ENCODE measurements at places on chromosomes 16 and 17.

GRCh38 chr17:65630502-65630901, 69.1 kb upstream of the AXIN2 start:
- no peak for DNase-seq

GRCh38 chr16:47905771-47906170, 250.0 kb downstream of the ABCC12 start:
- DNase-seq: no peak

GRCh38 chr16:57531635-57532265, 4.6 kb downstream of the CCDC102A start:
- DNase-seq: no peak

- DNase-seq: no peak
Measured at GRCh38 chr16:1427473-1428461, 3.1 kb upstream of the PERCC1 start.

GRCh38 chr16:3998793-3999478, 117.3 kb downstream of the ADCY9 start:
- DNase-seq: no peak

GRCh38 chr16:49620869-49621240, 235.1 kb downstream of the ZNF423 start:
- no peak for DNase-seq

DNA sequence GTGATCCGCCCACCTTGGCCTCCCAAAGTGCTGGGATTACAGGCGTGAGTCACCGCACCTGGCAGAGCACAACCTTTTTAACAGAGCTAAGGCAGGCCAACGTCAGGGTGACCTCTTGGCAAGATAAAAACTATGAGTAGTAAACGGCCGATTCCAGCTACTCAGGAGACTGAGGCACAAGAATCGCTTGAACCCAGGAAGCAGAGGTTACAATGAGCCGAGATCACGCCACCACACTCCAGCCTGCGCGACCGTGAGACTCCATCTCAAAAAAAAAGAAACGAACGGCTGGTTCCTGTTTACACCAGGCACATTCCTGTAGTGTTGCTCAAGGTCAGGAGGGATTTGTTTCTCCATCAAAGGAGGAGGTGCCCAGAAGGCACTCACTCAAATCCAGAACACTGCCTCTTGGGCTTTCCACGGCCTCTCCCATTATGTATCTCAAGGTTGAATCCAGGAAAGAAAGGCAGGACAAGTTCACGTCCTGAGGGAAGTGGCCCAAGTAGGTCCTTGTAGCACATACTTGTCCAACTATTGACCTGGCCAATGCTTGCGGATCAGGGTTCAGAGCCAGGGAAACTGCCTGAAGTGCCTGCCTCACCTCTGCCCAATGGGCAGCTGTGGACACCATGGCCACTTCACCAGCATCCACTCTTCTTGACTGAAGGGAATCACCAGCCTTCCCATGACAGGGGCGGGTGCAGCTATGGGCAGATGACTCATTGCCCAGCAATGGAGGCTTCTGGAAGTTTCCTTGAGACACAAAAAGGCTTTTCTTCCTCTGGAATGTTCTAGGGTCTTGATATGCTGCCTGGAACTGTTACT, 13.5 kb downstream of the KNOP1 start:
- no peak for DNase-seq

DNA sequence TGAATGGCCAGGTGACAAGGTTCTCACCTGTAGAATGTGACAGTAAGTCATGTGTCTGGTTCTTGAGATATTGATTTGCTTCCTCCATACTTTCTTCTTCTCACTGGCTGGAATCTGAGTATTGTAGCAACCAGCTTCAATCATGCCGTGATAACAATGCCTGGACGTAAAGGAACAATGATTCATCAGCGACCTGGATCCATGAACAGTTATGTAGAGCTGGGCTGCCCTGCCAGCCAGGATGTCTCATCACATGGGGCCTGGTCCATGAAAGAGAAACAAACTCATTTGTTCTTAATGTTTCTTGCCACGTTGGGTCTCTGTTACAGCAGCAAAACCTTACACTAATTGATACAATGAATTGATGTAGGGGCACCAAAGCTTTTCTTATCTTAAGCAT, 627.2 kb downstream of the TOX3 start:
- DNase-seq: no peak

DNA sequence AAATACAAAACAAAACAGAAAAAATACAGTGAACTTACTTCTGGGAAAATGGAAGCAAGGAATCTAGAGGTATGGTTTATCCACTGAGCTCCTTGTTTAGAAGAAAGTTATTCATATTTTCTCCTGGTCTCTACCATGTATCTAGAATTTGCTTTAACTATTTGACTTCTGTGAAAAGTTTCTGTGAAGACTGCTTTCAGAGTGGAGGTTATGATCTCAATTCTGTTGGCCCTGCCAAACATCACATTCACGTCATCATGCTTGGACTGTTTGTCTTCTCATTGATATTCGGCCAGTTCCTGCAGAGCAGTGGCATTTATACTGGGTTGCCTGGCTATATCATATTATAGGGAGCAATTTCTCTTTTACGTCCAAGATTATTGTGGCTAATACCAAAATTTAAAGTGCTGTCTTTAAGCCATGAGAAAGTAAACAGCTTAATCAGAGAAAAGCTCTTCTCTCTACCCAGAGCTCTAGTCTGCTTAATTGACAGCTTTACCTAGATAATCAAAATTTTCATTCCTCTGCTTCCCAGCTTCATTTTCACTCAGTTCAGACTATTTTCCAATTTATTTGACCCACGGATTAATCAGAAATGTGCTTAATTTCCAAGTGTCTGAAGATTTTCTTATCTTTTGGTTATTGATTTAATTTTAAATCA, at the start of gene ABCA8:
Gene ABCA8, minus strand, starts transcription at position 212 of the 661 bp plus-strand sequence. CDS start 13,358 bp downstream, outside the sequence.
- DNase-seq: no peak

GRCh38 chr17:75386430-75386829, 19.0 kb downstream of the GRB2 start:
- DNase-seq: no peak

DNA sequence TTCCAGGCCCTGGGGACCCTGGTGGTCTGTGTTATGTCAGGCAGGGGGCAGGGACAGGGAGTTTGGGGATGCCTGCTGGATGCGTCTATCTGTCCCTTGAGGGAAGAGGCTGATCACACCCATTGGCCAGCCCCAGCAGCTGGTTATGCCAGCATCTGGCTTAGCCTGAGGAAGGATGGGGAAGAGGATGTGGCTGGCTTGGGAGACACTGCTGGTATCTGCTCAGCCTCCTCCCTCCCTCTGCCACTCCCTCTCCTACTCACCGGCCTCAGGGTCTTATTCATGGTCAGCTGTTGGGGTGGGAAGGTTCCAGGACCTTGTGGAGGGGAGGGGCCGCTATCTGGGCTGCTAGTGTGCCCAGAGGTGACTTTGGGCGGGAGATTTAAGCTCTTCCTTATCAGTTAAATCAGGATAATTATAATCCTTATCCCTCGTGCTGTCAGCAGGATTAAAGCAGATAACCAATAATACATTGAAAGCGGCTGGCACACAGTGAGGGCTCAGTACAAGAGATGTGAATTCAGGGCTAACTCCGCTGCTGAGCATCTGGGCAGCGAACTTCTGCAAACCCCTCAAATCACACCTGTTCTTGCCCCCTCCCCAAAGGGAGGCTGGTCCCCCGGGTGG, 36.0 kb upstream of the MLKL start:
- DNase-seq: no peak

DNA sequence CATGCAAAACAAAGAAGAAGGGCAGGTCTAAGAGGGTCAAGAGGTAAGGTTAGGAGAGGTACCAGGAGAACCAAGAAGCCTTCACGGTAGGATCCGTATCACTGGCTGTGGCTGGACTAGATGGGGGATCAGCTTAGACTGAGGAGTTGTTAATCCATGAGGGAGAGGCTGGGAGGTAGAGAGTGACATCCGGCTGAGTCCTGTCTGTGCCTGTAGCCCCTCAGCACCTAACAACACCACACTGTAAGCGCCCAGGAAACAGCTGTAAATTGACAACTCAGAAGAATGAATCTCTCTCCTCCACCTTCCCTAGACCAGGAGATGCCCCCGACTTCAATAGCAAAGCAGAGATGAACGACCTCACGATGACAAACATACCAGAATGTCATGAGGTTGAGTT, 199.4 kb upstream of the RPL38 start:
- DNase-seq: no peak

- no peak for DNase-seq
Measured at GRCh38 chr16:17368446-17368845, 102.3 kb downstream of the XYLT1 start.

DNA sequence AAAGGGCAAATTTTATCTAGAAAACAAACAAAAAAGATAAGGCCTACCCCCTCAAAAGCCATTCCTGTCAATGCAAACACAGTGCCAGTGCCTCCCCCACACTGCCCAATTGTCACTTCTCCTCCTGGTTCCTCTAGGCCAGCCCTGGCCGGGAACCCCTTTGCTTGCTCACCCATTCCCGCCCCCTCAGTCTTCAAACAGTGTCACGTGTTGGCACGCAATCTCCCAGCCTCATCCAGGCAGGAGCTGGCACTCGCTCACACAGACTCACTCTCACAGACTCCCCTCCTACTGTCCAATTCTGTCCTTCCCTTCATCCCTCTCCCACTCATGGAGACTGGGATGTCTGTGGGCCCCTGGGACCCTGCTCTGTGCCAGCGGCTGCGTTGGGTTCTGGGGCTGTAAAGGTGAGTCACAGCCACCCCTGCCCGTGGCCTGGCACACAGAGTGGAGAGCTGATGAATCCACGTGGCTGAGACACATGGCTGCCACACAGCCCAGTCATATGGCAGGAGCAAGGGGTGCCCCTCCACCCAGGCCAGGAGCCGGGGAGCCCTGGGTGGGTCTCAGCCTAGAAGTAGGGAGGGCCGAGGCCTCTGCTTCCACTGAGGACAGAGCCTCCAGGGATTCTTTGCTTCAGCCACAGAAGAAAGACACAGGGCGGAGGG, 54.8 kb downstream of the VAC14 start:
- DNase-seq: no peak

DNA sequence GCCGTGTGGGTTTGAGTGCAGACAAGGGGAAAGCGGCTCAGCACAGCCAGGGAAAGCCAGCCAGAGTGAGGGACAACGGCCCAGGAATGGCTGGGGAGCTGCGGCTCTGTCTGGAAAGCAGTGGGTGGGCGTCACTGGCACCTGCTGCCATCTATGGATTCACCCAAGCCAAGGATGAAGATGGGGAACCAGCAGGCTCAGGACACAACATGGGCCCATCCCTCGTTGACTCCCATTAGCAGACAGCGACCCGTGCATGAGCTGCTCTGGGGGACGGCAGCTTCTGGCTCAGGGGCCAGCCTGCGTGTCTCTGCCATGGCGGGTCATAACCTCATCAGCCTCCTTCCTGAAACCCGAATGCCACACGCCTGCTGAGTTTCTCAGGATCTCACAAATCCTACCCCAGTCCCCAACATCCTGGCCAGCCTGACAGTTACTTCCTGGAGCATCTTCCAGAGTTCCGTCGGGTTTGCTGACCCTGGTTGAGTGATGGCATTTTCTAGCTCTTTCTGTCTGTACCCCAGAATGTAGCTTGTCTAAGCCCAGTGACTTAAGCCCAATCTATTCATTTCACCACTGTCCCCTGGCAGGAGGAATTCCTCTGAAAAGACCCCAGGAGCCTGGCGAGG, 50.7 kb downstream of the SLC7A5 start:
- DNase-seq: no peak

DNA sequence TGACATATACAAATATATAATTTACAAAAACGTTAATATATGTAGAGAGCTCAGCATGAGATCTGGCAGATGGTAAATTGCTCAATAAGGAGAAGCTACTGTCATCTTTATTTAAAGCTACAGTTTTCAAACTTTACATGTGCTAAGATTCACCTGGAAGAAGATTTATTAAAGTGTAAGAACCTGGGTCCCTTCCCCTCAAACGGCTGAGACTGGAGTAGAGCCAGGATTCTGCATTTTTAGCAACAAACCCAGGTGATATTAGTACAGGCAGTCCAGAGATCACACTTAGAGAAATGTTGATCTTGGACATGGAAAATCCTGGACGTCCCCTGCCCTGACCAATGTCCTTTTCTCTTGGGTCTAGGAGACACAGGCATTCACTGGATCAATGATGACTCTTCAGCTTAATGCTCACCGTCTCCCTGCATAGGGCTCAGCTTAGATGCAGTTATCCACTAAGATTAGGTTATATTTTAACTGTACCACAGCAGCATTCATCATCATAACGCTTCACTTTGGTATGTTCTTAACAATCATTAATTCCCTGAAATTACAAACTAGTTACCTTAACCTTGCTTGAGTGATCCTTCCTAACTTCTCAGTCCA, 20.4 kb downstream of the CDR2 start:
- DNase-seq: no peak

Data from GF-D8 (cell line).